T-helper 9 cell (primary cell): ENCODE measurements at places on chromosomes 2 and 18.

DNA sequence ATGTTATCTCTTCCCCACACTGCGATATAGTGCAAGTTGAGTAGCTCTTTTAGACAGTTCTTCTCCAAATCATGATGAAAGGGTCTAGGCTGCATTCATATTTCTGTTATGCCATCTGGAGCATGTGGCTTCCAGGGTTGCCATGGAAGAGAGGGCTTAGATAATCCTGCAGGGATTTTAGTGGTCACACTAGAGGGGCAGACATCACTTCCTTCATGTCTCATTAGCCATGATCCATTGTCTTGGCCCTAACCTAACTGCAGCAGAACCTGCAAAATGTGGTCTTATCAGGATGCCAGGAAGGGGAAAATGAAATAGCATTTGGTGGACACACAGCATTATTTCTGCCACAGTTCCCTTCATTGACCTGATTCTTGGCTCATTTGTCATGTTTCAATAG, 83.1 kb downstream of the ADAM23 start:
- no peak for DNase-seq

GRCh38 chr2:29290293-29291047, 175.3 kb downstream of the CLIP4 start:
- no peak for DNase-seq

GRCh38 chr2:101408925-101409324, 21.6 kb upstream of the CREG2 start:
- no peak for DNase-seq

DNA sequence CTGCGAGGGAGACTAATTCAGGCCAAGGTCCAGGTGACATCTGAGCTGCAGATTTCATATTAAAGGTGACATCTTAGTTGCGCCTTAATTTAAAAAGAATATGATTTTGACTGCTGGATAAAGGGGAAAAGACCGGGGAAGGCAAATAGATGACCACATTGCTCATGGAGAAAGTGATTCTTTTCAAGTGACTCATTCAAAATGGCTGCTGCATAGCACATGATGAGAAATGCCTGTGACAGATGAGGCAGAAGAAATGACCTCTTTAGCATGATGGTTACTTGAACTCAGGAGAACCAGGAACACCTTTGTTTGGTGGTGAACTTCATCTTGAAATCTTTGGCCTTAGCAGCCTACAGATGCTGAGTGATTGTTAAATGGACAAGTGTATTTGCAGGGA, 385.8 kb upstream of the TRIB2 start:
- no peak for DNase-seq

- no peak for DNase-seq
These were observed 291.5 kb upstream of the FANCL start for GRCh38 chr2:58532641-58533040.

GRCh38 chr2:102063941-102064678, 72.3 kb downstream of the IL1R2 start:
- DNase-seq = no peak

GRCh38 chr2:37897511-37897910, 27.6 kb upstream of the RMDN2 start:
- no peak for DNase-seq

DNA sequence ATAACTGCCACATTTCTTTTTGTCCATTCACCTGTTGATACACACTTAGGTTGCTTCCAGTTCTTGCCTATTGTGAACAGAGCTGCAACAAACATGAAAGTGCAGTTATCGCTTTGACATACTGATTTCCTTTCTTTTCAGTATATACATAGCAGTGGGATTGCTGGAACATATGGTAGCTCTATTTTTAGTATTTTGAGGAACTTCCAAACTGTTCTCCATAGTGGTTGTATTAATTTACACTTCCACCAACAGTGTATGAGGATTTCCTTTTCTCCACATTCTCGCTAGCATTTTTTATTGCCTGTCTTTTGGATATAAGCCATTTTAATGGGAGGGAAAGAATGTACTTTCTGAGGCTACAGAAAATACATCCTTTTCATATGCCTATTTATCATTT, 167.4 kb downstream of the GULP1 start:
- no peak for DNase-seq

DNA sequence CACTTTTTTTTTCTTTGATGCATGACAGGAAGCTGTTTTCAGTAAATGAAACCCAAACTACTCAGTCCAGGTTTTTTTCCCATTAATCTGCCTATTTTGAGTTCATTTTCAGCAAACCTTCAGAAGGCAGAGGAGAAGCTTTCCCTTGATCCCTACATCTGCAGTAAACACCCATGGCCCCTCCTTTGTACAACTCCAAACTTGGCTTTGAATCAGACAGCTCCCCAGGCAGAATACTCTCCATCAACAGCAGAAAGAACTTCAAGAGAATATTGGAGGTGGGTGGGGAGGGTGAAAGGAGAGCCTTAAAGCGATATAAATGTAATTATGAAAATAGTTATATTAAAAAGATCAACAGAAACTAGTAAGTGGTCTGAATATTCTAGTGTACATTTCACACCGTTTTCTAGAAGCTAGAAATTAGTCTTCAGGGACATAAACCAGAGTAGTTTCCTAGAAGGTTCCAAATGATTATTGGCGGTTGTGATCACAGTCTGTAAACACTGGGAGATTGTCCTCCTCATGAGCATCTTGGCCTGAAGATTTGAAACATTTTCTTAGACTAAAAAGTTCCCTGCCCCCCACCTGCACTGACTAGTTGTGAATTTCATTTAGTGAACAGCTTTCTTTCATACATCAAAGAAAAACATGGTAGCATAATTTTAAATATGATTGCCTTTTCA, 75.1 kb upstream of the STK39 start:
- no peak for DNase-seq

GRCh38 chr2:13821255-13821880, 811.1 kb upstream of the LRATD1 start:
- no peak for DNase-seq
